ENCODE measurements at places on chromosomes 7 and 10. TPM values are rescaled to one million over a fixed set of nuclear protein-coding genes. Genes with fewer than 3 reads are reported as not detected.

The EPO gene
- total RNA-seq = 0.28 TPM

The STEAP1 gene
- 1.1 TPM for total RNA-seq

The ELFN1 gene
- total RNA-seq = 7.8 TPM

The PTF1A gene
- total RNA-seq = 0.22 TPM

The ATE1 gene
- 60.7 TPM for total RNA-seq

The ANKRD61 gene
- total RNA-seq = 0.11 TPM

All from spinal cord (tissue), 10 donors.